ENCODE measurements at places on chromosomes 3 and 15. TPM values are rescaled to one million over a fixed set of nuclear protein-coding genes. Genes with fewer than 3 reads are reported as not detected.

The TTLL13 gene
- not detected for total RNA-seq

The ATP8B4 gene
- 0.81 TPM for total RNA-seq

The GJD2 gene
- total RNA-seq: not detected

The PLA1A gene
- not detected for total RNA-seq

The PLSCR5 gene
- not detected for total RNA-seq

The SAXO2 gene
- total RNA-seq: 1.3 TPM

The P2RY14 gene
- not detected for total RNA-seq

The CASR gene
- not detected for total RNA-seq

The GNAT1 gene
- total RNA-seq: not detected

The RASL12 gene
- not detected for total RNA-seq

The WWTR1 gene
- total RNA-seq: 44.0 TPM

The MESP2 gene
- total RNA-seq: 0.26 TPM

The CRYGS gene
- total RNA-seq: 0.43 TPM

The FRMD4B gene
- 0.13 TPM for total RNA-seq

The SERPINI2 gene
- not detected for total RNA-seq

- no peak for DNase-seq
- no peaks in the 10 kb centered on the region for H3K4me1 ChIP-seq
- H3K4me3 ChIP-seq: no peak overlapping the region
- H3K27me3 ChIP-seq: peaks cover 22% of the 10 kb centered on the region
- H3K36me3 ChIP-seq: no peaks in the 10 kb centered on the region
Measured at GRCh38 chr3:129032716-129033115, 27.9 kb upstream of the GP9 start.

DNA sequence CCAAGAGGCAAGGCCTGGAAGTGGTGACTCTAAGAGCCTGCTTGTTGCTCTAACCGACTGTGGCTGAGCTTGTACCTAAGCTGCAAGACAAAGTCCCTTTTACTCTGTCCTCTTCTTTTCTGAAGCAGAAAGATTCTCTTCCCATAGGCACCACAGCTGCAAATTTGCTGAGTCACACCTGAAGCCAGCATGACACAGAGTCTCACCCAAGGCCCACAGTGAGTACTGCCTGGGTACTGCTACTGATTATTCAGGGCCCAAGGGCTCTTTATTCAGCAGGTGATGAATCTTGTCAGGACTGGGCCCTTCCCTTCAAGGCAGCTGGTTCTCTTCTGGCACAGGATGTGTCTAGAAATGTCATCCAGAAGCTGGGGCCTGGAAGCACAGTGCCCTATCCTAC lies 18.9 kb upstream of the TIGIT start:
- H3K27me3 ChIP-seq: peaks cover 3% of the 10 kb centered on the region
- peak overlapping the region; percentile 63 for H3K27ac ChIP-seq
- peaks cover 29% of the 10 kb centered on the region for H3K4me1 ChIP-seq
- no peaks in the 10 kb centered on the region for H3K36me3 ChIP-seq

DNA sequence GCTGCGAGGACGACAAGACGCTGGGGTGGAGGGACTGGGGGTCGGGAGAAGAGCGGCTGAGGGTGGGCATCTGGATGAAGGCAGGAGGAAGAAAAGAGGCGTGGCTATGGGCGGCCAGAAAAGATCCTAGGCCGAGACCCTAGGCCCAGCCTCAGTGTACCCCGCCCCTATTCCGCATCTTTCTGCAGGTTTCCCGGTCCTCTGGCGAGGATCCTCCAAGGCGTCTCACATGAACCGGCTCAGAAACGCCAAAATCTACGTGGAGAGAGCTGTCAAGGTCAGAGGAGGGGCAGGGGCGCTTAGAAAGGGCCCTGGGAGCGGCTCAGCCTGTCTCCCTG lies 340 bp downstream of the TTLL3 start:
- DNase-seq: no peak
- peak overlapping the region; percentile 51 for H3K27ac ChIP-seq
- H3K27me3 ChIP-seq: peaks cover 2% of the 10 kb centered on the region
- H3K4me3 ChIP-seq: peak overlapping the region; percentile 89
- H3K36me3 ChIP-seq: peaks cover 22% of the 10 kb centered on the region
- H3K4me1 ChIP-seq: peaks cover 47% of the 10 kb centered on the region

- no peak overlapping the region for H3K27ac ChIP-seq
- H3K4me1 ChIP-seq: no peaks in the 10 kb centered on the region
- H3K27me3 ChIP-seq: peaks cover 15% of the 10 kb centered on the region
- no peaks in the 10 kb centered on the region for H3K36me3 ChIP-seq
- DNase-seq: no peak
Measured at GRCh38 chr15:74604983-74605794, 10.4 kb upstream of the CLK3 start.

GRCh38 chr15:70276401-70276800 lies 178.7 kb upstream of the TLE3 start:
- H3K4me3 ChIP-seq: no peak overlapping the region
- H3K27me3 ChIP-seq: peaks cover 8% of the 10 kb centered on the region
- H3K27ac ChIP-seq: no peak overlapping the region
- no peaks in the 10 kb centered on the region for H3K36me3 ChIP-seq

- H3K27ac ChIP-seq: no peak overlapping the region
- H3K4me1 ChIP-seq: peaks cover 7% of the 10 kb centered on the region
- no peak for DNase-seq
- H3K4me3 ChIP-seq: no peak overlapping the region
- H3K27me3 ChIP-seq: peaks cover 31% of the 10 kb centered on the region
Measured at GRCh38 chr15:69979262-69979661, 118.5 kb downstream of the TLE3 start.

DNA sequence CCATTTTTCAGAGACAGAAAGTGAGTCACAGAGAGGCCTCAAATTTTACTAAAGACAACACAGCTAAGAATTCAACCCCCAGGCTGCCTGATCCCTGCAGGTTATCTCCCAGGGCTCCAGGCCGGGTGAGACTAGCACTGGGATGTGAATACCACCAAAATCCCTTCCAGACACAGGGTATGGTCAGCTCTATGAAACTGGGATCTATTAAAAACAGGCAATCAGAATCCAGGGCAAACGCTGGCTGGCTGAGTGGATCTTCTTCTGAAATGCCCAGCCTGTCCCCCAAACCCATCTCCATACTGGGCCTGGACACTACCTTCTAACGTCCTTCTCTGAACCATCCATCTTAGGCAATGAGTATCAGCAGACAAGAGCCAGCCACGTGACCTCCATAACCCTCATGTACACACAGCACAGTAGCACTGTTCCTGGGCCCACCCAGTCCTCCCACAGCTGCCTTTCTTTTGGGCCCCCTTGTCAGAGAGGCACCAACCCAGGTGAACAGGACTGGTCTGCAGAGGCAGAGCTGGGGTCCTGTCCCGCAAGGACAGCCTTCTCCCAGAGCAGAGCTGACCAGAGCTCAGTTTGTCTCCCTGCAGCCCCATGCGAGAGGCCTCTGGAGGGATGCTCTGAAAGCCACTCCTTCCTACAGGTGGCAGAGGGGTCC lies 1.9 kb downstream of the RAB6B start:
- DNase-seq: no peak
- H3K36me3 ChIP-seq: no peaks in the 10 kb centered on the region
- H3K27ac ChIP-seq: no peak overlapping the region
- no peaks in the 10 kb centered on the region for H3K4me1 ChIP-seq
- H3K27me3 ChIP-seq: peaks cover 23% of the 10 kb centered on the region

GRCh38 chr15:36948982-36949381 lies 151.4 kb downstream of the MEIS2 start:
- H3K27ac ChIP-seq: no peak overlapping the region
- H3K4me3 ChIP-seq: no peak overlapping the region
- H3K4me1 ChIP-seq: peaks cover 38% of the 10 kb centered on the region
- H3K36me3 ChIP-seq: peaks cover 47% of the 10 kb centered on the region

DNA sequence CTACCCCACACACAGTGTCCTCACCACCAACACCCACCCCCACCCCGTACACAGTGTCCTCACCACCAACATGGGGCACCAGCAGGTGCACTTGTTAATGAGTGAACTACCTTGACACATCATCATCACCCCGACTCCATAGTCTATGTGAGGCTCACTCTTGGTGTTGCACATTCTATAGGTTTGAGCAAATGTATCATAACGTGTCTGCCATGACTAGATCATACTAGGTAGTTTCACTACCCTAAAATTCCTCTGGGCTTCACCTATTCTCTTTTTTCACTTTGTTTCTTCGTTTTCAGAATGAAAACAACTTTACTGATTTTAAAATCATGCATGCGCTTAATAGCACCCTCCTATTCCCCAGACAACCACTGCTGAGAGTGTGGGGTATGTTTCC lies 102.6 kb upstream of the SLC6A6 start:
- H3K36me3 ChIP-seq: no peaks in the 10 kb centered on the region
- DNase-seq: no peak
- H3K4me1 ChIP-seq: no peaks in the 10 kb centered on the region
- H3K27ac ChIP-seq: no peak overlapping the region
- H3K27me3 ChIP-seq: peaks cover 24% of the 10 kb centered on the region
- no peak overlapping the region for H3K4me3 ChIP-seq

- H3K4me1 ChIP-seq: no peaks in the 10 kb centered on the region
- peaks cover 53% of the 10 kb centered on the region for H3K27me3 ChIP-seq
- H3K36me3 ChIP-seq: no peaks in the 10 kb centered on the region
- no peak for DNase-seq
- H3K4me3 ChIP-seq: no peak overlapping the region
- H3K27ac ChIP-seq: no peak overlapping the region
Measured at GRCh38 chr3:46609212-46609721, 3.1 kb upstream of the FAM240A start.

- peak overlapping the region; percentile 83 for H3K27ac ChIP-seq
- H3K36me3 ChIP-seq: no peaks in the 10 kb centered on the region
- DNase-seq: no peak
- H3K27me3 ChIP-seq: peaks cover 2% of the 10 kb centered on the region
- H3K4me3 ChIP-seq: no peak overlapping the region
Measured at GRCh38 chr3:134311693-134312071, 61.0 kb upstream of the RYK start.

DNA sequence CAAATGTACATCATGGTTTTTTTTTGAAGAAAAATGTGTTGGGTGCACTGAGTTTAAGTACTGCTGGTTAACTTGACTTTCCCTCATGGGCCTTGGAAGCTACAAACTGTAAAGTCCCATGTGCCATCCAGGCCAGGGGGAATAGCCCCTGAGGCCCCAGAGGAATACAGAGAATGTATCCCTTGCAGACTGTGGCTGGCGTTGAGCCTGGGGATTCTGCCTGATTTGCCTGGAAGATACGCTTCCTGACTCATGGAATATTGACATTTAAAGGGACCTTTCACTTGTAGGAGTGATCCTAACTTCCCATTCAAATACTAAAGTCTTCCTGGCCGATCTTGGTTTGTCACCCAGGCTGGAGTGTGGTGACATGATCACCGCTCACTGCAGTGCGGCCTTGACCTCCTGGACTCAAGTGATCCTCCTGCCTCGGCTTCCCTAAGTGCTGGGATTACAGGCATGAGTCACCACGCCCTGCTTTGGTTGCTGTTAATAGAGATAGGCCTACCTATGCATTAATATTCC lies 42.0 kb downstream of the ADAMTSL3 start:
- no peak for DNase-seq
- H3K27ac ChIP-seq: no peak overlapping the region
- peaks cover 1% of the 10 kb centered on the region for H3K27me3 ChIP-seq
- no peaks in the 10 kb centered on the region for H3K36me3 ChIP-seq

DNA sequence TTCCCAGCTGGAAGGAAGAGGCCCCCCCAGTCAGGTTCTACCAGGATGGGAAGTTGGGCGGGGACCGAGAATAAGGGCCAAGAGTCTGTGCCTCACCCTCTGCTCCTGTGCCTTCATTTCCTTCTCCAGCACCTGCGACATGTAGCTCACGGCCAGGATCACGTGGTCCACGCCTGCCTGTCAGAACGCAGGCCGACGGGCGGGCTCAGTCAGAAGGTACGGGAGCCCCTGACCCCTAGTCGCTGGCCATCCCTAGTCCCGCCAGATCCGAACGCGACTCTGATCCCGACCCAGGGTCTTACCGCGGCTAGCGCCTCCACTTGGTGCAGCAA lies 489 bp downstream of the GMPPB start:
- peaks cover 38% of the 10 kb centered on the region for H3K36me3 ChIP-seq
- peaks cover 20% of the 10 kb centered on the region for H3K27me3 ChIP-seq
- H3K27ac ChIP-seq: peak overlapping the region; percentile 98
- H3K4me1 ChIP-seq: peaks cover 36% of the 10 kb centered on the region
- peak overlapping the region; percentile 97 for H3K4me3 ChIP-seq

- no peaks in the 10 kb centered on the region for H3K4me1 ChIP-seq
- H3K4me3 ChIP-seq: no peak overlapping the region
- no peak overlapping the region for H3K27ac ChIP-seq
- peaks cover 4% of the 10 kb centered on the region for H3K36me3 ChIP-seq
- DNase-seq: no peak
Measured at GRCh38 chr3:163939926-163940325, 1138.4 kb downstream of the SI start.

DNA sequence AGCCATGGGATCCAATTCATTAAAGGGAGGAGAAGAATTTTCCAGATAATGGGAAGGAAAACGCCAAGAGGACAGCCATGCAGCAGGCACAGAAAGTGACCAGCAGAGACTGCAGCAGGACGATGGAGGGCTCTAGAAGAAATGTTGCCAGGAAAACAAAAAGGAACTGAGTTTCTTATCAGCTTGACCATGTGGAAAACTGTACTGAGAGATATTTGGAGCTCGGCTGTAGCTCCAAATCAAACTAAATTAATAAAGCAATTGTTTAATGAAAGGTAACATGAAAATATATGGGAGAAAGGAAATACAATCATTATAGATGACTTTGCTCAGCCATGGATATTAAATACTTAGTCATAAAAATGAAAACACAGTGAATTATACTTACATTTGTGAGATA lies 63.7 kb downstream of the SSR3 start:
- no peaks in the 10 kb centered on the region for H3K36me3 ChIP-seq
- DNase-seq: no peak
- H3K27me3 ChIP-seq: no peaks in the 10 kb centered on the region
- no peak overlapping the region for H3K4me3 ChIP-seq

DNA sequence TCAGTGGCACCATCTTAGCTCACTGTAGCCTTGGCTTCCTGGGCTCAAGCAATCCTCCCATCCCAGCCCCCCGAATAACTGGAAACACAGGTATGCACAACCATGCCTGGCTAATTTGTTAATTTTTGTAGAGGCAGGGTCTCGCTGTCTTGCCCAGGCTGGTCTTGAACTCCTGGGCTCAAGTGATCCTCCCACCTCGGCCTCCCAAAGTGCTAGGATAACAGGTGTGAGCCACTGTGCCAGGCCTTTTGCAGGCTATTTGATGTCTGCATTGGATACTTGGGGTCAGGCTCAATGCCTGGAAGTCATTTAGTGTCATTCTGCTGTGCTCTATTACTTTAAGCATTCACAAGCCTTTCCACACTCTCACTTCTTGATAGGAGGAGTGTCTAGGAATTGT lies 17.6 kb downstream of the LIMD1 start:
- H3K27ac ChIP-seq: no peak overlapping the region
- H3K4me3 ChIP-seq: no peak overlapping the region
- no peaks in the 10 kb centered on the region for H3K27me3 ChIP-seq
- H3K36me3 ChIP-seq: peaks cover 6% of the 10 kb centered on the region

DNA sequence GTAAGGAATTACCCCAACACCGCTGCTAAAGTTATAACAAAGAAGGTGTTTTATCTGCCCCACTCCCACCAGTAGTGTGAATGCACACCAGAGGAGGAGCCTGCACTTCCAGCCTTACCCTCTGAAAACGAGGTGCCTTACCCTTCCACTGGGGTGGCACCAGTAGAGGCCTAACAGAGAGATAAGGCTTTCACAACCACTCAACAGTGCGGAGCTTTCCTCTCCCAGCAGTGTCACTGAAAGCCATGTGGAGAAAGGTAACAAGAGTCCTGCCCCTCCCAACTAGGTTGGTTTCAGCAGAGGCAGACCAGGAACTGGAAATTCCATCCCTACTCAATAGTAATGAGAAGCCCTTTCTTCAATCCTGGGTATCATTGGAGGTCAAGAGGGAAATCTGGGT lies 539.2 kb downstream of the VGLL3 start:
- no peak overlapping the region for H3K4me3 ChIP-seq
- no peaks in the 10 kb centered on the region for H3K36me3 ChIP-seq
- H3K4me1 ChIP-seq: no peaks in the 10 kb centered on the region
- H3K27ac ChIP-seq: no peak overlapping the region

All from HFFc6 (cell line).